ENCODE measurements at places on chromosomes 6 and 20. TPM values are rescaled to one million over a fixed set of nuclear protein-coding genes. Genes with fewer than 3 reads are reported as not detected.
A peak's percentile ranks its signal among the peaks of the same experiment; 100 is the strongest.

DNA sequence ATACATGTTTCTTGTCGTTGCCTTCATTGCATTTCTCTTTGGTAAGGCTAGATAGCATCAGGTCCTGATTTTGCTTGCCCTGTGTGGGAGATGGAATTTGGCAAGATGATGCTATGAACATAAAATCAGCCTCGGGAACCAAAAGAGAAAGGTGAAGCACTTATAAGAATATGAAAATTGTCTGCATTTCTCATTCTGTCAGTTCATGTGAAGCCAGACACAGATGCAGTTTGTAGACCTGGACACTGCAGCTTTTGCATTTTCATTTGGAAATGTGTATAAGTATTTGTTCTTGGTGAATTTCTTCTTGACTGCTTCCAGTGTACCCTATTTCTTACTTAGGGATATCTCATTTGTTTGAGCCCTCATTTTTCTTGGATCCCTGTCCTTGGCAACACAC lies 1.3 kb downstream of the YWHAB start:
- no peak for DNase-seq

DNA sequence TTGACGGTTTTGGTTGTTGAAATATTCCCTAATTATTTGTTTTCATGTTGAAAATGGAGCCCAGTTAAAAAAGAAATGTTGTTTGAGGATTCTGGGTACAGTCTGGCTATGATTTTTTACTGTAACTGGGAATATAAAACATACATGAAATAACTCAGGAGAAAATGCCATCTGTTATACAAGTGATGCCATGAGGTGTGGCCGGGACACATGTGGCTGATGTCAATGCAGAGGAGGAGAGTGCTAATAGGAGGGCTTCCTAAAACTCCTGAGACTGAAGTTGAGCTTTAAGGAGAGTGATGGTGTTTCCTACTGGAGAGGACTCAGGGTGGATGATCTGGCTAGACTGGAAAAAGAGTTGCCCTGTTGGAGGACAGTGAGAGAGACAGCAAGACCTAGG lies 12.7 kb downstream of the SCAND1 start:
- DNase-seq, result no peak

DNA sequence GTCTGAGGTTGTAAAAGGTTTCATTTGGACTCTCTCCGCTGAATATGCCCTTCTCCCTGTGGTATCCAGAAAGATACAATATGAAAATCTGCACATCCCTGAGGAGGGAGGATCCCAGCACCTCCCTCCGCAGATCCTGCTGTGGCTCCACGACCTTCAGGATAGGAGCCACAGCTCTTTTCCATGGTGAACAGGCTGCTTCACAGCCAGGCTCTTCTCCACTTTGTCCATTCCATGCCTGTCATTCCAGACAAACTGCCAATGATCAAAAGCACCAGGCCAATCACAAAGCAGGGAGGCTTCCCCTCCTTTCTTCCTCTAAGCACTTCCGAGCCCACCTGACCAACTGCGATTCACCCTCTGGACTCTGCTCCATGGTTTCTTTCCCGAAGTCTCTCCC lies 339.8 kb downstream of the ESR1 start:
- no peak for DNase-seq

GRCh38 chr6:74289884-74290283 lies 593.9 kb downstream of the CD109 start:
- no peak for DNase-seq

DNA sequence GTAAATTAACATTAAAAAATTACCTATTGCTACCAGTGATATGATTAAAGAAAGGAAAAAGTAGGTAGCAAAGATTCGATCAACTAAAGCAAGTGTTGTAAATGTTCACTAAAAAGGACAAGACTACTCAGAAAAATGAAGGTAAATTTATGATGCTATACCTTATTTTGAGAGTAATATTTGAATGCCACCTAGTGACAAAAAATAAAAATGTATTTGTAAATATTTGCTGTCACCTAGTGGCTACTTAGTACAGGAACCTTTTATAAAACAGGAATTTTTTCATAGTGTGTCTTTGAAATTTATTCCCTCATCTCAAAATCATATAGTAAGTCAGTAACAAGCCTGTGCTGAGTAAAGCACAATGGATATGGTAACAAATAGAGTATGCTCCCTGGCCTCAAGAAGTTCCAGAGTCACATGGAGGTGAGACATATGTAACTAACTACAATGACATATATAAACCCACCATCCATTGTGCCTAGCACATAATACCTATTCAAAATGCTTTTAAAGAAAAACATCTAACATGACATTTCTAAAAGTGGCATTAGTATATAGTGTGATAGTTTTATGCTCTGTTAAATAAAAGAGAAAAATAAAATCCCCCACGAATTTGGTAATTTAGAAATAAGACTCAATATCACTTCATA lies 193.1 kb upstream of the SIM1 start:
- DNase-seq, result no peak

DNA sequence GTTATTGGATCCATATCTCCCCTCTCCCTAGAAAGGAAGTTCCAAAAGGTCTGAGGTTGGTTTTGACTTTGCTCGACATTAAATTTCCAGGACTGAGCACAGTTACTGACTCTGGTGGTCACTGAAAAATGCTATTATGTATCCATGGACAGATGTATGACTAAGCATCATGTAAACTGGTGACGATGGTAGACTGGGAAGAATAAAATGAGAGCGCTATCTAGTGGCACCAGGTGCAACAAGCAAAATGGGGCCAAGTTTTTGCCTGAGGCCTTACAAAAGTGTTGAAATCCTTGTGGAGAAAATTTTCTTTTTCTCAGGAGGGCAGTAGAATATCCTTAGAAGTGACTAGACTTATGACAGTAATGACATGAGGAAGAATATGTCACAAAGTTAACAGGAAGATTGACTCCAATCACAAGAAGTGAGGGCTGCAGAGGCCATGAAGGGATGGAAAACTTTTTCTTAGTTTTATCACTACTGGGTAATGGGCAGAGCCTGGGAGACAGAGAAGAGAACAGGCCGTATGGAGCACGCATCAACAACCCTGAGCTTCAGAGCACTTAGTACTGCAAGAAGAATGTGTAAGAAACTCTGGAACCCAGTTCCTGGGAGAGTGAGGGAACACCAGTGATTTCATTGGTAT lies 88.9 kb upstream of the ELOVL5 start:
- DNase-seq, result peak; percentile 52

Gene OPRL1
- 0.36 TPM for total RNA-seq
